Hematopoietic multipotent progenitor cell treated with erythropoietin and hydrocortisone succinate and interleukin-3 and kit ligand, for 6 days (in vitro differentiated cells): ENCODE measurements at places on chromosomes 5 and 9.

DNA sequence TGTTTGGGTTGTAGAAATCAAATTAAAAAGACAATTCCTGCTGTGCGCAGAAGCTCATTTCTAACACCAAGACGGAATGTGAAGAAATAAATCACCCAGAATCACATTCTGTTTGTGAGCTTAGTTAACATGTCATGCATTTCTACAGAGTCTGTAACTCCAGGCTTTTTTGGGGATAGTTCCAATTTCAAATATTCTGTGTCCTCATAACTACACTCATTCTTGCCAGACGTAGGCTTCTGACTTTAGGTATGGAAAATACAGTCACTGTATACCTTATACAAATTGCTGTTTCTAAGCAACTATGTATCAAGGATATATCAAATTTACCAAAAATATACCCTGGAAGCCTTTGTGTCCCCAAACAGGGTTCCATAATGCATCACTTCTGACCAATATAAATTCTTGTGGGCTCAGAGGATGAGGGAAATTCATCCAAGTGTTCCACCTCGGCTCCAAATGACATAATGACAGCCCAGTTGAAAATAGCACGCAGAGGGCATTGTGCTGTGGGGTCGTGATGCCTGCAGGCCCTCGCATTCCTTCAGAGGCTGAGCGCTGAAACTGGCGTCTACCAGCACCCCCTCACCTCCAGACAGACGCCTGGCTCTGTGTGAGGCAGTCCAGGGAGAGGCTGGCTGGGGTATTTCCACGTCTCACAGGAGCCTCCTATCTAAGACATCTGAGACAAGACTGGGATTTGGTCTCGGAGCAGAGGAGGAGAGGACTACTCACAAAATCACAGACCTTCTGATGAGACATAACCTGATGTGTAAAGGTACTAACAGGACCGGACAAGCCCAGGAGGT lies 79.8 kb downstream of the KLF4 start:
- DNase-seq: no peak

GRCh38 chr5:158435161-158435616 lies 576.2 kb upstream of the CLINT1 start:
- peak; percentile 24 for DNase-seq

DNA sequence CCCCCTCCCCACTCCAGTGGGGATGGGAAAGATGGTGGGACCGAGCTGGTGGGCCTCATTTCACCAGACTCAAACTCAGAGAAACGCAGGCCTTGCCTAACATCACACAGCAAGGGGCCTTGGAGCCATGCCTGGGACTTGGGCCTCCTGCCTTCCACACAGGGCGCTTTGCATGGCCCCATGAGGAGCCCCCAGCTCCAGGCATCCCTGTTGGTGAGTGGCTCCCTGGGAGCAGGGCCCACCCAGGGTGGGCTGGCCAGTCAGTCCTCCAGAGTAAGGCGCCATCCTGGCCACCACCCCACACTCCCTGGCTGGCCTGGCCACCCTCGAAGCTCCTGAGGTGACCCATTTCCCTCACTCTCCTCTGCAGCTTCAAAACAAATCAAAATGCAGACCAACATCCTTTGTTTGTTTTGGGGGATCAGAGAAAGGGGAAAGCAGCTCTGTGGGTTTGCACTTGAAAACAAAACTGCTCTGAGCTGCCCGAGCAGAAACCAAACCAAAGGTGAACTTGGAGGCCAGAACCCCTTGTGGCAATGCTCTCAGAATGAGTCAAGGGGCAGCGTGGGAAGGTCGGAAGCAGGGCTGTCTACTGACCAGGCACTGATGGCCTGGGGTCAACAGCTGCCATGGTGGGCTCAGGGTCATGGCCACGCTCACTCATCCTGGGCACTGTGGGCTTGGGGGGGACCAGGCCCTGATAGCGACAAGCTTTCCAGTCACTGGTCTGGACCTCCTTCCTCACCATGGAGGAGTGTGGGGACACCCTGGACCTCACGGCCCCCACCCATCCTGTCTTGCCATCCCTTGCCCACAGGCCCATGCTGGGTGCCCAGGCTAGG lies 37.0 kb upstream of the VDAC1 start:
- DNase-seq: no peak

DNA sequence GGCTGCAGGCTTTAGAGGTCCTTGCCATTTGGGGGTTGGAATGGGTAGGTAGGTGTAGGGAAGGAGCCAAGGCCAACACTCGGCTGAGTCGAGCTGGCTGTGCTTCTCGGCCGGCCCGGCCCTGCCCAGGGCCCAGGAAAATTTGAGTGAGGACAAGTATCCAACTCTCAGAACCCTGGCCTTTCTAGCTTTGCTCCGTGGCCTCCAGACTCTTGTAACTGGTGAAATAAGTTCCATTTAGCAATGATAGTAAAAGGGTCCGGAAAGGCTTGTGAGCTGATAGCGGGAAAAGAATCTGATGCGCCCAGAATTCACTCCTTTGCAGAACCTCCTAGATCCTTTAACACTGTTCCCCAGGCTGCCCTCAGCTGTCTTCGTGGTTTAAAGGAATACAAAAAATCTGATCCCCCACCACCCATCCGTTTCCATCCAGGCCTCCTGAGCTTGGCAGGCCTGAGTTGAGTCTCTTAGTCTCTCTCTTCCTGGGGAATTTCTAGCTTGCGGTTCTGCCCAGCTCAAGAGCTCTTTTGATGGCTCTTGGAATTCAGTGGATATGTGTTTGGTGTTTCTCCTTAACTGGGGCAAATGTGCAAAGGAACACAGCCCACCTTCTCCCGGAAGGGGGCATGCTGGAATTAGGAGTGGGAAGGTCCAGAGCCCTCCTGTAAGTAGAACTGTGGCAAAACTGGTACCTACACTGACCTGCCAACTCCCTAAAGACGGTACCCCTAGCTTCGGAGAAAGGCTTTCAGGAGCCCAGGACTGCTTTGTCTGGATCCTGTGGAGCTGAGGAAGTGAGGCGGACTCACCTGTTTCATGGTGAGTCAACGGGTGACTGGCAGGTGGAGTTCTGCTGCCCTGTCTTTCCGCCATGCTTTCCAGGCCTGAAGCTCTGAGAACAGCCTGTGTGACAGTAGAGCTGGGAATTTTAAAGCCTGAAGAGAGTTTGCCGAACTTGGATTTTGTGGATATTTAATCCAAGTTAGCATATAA lies 1.7 kb downstream of the DMRT3 start:
- no peak for DNase-seq

GRCh38 chr9:95316794-95317118 lies 753 bp downstream of the FANCC start:
- DNase-seq: peak; percentile 89

- peak; percentile 23 for DNase-seq
Measured at GRCh38 chr5:41067714-41068568, 3.2 kb downstream of the MROH2B start.

DNA sequence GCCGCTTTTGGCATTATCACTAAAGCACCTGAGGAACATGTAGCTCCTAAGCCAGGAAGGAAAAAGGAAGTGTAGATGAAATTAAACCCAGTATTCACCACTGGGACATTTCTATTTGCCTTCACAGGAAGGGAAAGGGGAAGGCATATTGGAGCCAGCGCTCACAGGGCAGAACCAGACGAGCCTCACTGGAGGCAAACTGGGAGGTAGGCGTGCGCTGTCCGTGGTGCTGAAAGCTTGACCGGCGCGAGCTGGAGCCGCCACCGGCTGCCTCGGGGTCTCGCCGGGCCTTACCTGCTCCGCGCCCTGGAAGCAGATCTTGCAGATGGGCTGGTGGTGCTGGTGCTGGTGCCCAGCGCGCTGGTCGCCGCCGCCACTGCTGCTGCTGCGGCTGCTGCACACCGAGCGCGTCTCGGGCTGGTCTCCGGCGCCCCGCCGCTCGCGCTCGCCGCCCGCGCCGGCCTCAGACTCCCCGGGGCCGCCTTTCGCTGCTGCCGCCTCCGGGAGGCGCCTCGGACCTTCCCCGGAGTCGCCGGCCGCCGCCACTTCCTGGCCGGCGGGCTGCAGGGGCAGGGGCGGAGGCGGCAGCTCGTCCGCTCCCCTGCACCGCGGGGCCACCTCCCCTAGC lies 732 bp downstream of the MARCHF11 start:
- peak; percentile 77 for DNase-seq

DNA sequence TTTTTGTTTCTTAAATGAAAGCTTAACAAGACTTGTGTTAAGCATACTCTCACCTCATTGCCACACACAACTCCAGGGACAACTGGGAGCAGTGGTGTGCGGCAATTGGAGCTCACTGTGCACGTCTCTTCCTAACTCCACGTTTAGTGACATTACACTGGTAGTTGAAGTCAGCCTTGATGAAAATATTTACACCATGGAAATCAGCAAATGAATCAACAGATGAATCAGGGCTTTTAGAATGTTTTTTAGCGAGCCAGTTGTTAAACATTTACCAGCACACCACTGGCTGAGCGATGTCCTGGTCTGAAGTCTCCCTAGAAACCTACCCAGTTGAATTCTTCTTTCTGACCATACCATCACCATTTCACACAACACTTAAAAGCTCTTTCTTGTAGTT lies 67.3 kb downstream of the KLHL3 start:
- DNase-seq: no peak
